Pons (tissue), 1 donor: ENCODE measurements at places on chromosomes 7 and 10.
A peak's percentile ranks its signal among the peaks of the same experiment; 100 is the strongest.

DNA sequence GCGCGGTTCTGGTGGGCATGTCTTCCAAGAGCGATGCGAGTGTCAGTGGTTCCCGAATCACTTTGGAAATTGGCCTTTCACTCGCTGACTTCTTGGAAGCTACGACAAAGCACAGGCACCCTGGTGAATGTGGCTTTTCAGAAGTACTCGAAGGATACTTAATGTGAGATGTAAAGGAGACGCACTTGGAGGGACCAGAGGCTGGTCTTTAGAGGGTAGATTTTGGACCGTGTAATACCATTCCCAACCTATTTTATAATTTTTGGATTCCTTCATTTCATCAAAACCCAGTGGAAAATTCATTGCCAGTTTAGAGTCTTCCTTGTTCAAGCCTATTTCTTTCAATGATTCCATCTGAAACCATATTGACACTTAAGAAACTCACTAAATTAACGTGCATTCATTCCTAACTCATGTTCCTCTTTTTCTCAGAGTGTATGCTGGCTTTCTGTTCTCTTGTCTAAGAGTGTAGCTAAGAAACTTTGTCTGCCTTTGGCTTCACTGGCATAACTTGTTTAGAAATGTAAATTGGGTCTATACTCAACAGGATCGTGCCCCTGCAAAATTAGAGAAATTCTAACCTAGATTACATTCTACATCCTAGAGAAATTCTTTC lies 645 bp upstream of the COPG2 start:
- DNase-seq = peak; percentile 45

DNA sequence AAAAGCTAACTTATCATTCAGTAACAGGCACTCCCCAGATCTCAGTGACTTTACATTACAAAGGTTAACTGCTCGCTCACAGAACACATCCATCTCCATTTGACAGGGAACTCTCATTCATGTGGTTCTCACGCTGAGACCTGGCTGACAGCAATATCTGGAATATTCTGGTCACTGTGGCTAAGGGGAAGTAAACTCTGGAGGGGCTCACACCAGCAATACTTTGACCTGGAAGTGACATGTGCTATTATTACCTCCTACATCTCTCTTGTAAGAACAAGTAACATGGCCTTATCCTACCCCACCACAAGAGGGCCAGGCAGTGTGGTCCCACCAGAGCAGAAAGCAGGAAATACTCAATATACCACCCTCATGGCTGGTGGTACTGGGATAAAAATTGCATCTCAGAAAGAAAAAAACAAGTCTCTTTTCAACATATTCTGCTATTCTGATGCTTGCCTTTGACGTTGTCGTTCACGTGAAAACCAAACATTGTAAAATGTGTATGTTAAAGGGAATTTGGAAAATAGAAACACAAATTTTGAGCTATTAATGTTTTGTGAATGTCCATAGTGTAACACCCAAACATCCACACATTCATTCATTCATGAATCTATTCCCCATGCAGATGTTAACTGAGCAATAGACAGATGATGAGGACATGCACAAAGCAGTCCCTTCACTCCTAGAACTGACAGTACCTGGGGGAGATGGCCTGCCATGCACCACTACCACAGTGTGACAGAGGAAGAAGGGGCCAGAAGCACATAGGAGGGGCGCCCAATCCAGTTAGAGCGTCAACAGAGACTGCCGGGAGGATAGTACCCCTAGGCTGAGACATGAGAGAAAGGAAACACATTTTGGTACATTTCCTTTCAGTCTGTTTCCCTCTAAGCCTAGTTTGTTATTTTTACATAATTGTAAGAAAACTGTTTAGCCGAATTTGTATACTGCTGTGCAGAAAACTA lies 166.0 kb upstream of the SP4 start:
- DNase-seq = peak; percentile 40

GRCh38 chr7:74092964-74093471 lies 9.4 kb downstream of the LIMK1 start:
- peak; percentile 56 for DNase-seq

DNA sequence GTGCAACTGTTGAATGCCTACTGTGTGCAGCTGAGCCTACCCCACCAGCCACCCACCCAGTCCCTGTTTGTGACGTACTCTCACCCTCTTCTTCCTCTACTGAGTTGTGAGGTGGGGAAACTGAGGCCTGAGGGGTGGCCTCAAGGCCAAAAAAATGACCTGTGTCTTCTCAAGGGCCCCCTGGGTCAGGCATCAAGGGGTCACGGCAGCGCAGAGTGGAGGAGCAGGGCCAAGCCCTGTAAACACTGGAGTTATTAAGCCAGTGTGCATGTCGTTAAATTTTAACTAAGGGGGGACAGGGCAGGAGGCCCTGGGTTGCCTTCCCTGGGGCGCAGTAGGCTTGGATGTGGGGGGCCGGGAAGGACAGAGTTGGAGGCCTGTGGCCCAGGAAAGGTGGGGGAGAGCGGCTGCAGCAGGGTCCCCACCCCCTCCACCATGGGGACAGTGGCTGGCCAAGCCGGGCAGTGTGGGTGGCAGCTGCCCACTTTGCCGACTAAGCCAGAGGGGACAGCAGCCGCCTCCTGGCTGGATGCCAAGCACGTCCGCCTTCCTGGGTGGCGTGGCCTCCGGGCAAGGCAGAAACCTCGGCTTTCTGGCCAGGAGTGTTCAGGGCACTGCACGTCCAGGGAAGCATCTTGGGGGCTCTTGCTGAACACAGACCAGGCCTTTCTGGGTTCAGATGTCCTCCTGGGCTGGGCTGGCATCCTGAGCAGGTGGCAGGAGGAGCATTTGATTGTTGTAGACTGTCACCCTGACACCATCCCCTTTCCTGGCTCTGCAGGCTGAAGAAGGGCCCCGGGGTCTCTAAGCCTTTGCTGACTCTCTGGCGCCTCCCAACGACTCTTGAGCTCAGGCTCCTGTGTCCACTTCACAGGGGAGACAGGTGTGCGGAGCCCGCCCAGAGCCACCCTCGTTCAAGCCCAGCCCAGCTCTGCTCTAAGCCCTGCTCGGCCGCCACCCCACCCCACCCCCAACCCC lies 1.9 kb downstream of the SLC29A4 start:
- DNase-seq = peak; percentile 7

DNA sequence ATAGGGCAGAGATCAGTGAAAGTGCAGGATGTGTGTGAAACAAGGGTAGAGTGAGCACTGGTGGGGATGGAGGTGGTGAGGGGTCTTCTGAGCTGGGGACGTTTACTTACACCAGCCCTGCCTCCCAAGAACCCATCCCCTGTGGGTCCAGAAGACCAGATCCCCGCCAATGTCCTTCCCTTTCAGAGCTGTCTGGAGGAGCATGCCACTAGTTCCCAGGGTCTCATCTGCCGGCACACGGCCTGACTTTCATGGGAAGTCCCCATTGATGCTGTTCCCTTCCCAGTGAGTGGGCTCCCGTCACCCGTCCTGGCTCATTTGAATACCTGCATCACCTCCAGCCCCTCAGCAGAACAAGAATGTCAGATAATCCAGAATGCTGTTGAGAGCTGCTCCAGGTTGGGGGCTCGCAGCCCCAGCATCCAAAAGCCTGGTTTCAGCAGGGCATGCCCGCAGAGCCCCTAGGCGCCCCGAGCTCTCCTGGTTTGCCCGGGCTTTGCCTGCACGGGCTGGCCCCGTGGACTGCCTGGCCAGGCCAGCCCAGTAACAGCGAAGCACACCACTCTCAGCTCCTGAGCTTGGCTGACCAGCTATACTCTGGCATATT lies 246.7 kb downstream of the MGMT start:
- no peak for DNase-seq

DNA sequence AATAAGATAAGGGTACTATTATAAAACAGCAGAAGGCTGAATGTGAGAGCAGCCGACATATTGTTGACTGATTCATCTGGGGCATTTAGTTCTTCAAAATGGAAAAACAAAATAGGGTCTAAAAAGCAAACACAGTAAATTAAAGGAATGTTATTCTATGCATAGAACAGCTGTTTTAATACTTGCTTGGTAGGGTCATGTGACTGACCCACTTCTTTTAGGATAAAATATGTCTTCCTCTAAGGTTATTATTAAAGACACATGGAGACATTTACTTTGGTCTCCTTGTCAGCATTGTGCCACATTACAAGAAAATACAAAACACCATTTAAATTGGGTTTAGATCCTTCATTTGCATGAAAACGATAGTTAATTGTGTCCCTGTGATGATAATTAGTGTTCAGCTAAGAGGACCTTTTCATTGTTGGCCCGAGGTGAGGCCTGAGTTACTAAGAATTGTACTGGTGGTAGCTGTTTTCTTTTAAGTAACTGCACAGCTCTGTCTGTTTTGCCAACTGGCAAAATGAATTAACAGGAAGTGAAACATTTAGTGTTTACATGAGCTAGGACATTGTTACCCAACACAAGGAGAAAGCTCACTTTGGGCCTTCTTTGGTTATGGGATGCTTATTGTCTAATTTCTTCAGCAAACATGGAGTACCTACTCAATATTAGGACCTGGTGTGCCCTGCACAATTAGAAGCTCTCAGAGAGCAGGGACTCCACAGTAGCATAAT lies 764.4 kb downstream of the LRMDA start:
- DNase-seq = peak; percentile 15

- DNase-seq = no peak
These were observed 73.8 kb downstream of the OAT start for GRCh38 chr10:124344931-124345330.

DNA sequence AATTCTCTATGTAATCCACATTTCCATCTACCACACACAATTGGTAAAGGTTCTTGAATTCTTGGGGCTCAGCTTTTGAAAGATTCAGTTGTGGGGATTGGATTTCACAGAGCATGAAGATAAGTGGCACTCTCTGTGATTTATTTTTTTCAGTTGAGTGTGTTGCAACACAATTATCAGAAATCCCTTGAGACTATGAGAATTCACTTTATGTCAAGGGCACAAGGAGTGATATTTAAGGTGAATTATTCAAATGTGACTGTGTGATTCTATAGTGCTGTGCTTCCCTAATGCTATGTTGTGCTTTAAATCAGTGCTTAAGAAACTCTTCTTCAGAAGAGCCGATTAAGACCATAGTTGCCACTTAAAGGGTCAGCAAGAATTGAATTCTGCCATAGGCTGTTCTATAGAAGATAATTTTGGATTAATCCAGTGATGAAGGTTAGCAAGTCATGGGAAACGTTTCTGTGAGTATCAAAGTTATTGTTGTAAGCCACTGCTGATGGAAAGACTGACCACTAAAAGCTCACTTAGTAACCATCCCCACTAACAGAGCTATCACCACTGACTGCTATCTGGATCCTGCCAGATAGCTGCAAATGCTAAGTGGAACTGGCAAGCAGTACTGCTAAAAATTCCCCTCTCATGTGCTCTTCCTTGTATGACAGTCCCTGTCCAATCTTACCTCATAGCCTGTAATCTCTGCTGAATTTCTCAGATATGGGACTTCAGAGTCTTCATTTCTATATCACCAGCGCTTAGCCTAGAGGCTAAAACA lies 134.0 kb upstream of the SEMA3D start:
- DNase-seq = no peak

- no peak for DNase-seq
These were observed 143.7 kb upstream of the COL1A2 start for GRCh38 chr7:94250987-94251386.

DNA sequence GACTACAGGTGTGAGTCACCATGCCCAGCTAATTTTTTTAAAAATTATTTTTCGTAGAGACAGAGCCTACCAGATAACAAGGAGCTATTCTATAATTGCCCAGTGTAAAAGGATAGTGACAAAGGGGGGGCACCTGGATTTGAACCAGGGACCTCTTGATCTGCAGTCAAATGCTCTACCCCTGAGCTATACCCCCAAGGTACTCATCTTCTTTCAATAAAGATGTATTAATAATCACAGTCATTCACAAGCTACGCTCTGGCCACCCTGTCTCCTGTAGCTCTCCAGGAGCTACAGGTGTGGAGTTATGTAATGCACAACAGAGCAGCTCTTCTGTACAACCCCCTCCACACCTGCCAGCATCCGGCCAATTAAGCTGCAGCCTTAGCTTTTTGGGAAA lies 83.5 kb downstream of the ZNF777 start:
- no peak for DNase-seq

- no peak for DNase-seq
These were observed 102.9 kb upstream of the AHR start for GRCh38 chr7:17195576-17195975.

- DNase-seq = no peak
These were observed 634 bp downstream of the HECW1 start for GRCh38 chr7:43112941-43113621.

- peak; percentile 53 for DNase-seq
These were observed 240.7 kb upstream of the MBL2 start for GRCh38 chr10:53013201-53013810.

DNA sequence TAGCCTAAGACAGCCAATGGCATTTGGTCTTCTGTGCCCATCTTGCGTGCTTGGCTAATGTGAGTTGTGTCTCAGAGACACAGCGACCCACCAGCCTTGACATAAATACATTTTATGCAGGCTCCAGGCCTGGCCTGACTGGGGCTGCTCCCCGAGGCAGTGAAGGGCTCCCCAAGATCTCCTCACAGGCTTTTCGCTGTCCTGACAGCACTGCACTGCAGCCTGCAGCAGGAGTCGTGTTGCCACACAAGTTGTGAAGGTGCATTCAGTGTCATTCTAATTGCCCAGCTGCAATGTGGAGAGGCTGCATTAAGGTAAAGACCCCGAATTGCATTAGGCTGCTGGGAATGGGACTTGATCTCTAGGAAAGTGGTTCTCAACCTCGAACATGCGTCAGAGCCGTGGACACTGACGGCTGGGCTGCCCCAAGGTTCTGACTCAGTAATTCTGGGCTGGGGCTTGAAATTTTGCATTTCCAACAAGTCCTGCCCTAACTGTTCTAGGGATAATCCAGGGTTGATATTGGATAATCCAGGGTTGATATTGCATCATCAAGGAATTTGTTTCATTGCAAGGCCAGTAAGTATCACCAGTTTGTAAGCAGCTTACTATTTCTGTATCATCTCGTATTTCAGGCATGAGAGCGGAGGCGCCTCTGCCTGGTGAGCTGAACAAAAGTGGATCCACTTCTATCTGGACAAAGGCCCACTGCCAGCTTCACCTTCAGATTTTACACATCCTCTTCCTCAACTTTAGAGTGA lies 108.7 kb upstream of the INSIG1 start:
- DNase-seq = no peak

- peak; percentile 53 for DNase-seq
These were observed 2.4 kb downstream of the TLL2 start for GRCh38 chr10:96511044-96511945.

- no peak for DNase-seq
These were observed 78.9 kb downstream of the GPR37 start for GRCh38 chr7:124686543-124687171.

GRCh38 chr7:134293002-134293740 lies 23.6 kb downstream of the SLC35B4 start:
- DNase-seq = peak; percentile 81

DNA sequence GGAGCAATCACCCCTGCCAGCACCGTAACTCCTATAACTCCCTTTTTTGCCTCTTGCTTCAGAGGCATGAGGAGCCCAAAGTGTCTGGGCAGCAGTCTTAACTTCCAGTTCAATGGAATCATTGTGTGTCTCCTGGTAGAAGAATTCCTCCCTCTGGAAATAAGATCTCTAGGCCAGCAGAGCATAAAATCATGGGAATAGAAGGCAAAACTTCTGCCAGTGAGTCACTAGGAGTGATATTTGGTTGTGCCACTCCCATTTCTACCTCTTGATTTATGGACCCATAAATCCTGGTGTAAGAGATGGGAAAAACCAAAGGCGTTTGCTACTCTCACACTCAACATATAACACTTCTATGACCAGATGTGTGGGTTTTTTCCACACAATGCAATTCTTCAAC lies 104.9 kb upstream of the FAM180A start:
- no peak for DNase-seq
